Activated CD4-positive, alpha-beta T cell treated with anti-CD3 and anti-CD28 coated beads, Interleukin-2, amount 50 U/mL, for 4 hours (primary cell): ENCODE measurements at places on chromosomes 16 and 17.

DNA sequence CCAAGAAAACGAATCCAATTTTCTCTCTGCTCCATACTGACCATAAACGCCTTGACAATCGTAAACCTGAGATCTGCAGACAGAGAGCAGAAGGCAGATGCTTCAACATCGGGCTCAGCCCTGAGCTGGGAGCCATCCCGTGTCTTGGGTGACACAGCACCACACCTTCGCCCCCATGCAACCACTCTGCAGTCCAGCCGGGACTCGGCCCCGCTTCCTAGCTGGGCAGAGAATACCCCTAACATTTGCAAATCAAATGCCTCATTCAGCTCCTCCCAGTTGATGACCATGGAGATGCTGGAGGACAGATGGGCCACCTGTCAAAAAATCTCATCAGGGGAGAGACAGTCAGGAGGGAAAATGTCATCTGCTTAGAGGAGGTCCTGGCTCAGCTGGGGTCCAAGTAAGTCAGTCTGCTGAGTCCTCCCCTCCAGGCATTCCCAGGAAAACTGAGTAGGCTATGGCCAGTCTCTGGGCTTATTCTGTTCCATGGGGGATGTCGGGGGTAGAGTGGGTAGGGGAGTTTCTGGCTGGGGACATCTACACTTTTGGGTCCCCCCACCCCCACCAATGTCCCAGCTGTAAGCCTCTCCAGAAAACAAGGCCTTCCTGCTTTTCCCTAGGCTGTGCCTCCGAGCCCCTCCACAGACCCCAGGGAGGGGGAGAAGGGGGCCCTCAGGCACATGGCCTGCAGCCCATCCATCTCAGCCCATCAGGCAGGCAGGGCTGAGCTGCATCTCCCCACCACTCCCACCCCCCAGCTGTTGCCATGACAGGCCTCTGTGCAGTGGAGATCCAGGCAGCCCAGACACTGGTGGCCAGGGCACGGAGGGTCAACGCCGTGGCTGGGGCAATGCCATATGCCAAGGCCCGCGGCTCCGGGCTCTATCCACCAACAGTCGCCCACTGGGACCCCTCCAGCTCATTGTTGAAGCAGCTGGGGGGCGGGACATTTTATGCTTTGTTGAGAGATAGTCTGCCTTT lies 158.6 kb downstream of the AXIN2 start:
- DNase-seq = no peak

DNA sequence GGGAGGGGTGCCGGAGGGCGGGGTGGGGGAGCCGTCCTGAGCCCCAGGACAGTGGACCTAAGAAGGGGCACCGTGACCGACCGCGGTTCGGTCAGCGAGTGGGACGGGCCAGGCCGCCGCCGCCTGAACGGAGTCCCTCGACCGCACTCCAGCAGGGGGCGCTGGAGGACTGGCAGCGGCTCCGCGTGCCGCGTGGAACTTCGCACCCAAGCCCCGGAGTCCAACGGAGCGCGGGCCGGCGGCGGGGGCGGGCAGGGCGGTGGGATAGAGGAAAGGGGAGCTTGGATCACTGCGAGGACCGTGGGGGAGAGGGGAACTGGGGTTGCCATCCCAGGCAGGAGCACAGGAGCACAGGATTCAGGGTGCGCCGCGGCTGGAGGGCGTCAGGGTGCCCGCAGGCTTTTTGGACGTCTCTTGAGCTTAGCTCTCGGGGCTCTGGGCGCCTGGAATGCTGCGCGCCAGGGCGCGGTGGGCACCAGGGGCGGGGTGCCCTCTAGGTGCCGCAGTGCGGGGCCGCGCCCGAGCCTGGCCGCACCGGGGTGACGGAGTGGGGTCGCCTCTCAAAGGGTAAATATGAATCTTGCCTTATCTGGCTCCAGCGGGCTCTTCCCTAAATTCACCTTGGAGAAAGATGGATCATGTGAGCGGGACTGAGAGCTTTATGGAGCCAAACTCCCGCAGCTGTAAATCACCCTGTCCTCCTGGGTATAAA lies 379 bp upstream of the OTOP2 start:
- peak; percentile 61 for DNase-seq

GRCh38 chr17:35765086-35765710 lies 4.5 kb downstream of the C17orf50 start:
- no peak for DNase-seq

DNA sequence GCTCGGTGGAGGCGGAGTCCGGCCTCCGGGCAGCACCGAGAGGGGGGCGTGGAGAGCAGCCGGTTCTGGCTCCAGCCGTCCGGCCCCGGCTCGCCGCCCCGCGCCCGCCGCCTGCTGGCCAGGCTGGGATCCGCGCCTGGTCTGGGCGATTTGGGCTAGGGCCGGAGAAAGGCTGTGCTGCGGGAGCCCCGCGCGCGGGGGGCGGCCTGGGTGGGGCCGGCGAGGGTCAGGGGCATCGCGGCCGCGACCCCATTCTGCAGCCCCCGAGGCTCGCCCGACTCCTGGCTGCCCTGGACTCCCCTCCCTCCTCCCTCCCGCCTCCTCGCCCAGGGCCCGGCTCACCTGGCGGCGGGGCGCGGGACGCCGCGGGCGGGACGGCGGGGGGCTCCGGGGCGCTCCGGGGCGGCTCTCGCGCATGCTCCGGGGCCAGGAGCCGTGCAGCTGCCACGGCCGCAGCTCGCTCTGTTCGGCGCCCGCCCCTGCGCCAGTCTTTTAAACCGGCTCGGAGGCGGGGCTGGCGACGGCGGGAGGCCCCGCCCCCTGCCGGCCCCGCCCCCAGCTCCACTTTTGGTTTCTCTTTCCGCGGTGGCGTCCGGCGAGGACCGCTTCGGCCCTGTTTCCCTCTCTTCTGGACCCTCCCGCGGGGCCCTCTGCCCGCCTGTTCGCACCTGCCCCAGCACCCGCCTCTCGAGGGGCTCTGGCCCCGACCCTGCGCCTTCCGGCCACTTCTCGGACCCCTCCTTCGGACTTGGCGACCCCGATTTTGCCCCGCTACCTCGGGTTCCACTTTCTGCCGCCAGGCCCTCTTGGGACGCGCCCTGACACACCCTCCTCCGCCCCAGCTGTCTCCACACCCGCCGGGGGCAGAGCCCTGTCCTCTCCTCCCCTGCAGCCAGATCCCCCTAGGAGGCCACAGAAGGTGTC lies at the start of gene SOCS1:
Gene SOCS1 (minus strand): TSS at position 468 of the 924 bp plus-strand sequence. CDS start 726 bp downstream, outside the sequence.
- peak; percentile 81 for DNase-seq

DNA sequence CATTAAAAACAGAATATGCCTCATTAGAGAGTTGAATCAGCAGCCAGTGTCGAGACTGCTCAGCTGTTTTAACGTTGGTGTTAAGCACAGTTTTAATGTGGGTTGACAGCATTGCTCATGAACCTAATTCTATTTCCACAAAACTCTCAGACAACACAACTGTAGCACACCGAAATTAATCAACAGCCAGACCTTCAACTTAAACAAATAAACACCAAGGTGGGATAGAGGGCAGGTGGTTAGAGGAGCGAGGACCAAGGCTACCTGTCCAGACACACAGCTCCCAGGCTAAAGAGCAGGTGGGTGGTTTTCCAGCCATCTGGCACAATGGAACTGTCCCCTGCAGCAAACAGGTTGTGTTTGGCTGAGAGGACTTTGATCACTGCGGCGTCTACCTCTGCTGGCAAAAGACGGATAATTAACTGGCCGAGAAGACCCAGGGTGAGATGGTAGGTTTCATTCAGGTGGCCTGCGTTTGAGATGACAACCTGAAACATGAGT lies 69.6 kb upstream of the ATP2A3 start:
- no peak for DNase-seq

DNA sequence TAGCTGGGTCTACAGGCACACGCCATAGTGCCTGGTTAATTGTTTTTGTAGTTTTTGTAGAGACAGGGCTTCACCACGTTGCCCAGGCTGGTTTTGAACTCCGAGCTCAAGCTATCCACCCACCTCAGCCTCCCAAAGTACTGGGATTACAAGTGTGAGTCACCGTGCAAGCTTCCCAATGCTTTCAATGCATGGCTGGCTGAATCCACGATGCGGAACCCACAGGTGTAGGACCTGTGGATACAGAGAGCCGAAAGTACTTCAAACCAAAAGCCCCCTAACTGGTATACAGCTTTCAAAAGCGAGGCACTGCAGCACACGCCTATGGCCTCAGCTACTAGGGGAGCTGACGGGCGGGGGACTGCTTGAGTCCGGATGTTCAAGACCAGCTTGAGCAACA lies 44.8 kb downstream of the METTL16 start:
- no peak for DNase-seq

- no peak for DNase-seq
Measured at GRCh38 chr16:80417706-80418271, 123.0 kb upstream of the DYNLRB2 start.
